CD8-positive, alpha-beta memory T cell (primary cell): ENCODE measurements at places on chromosomes 7 and 10. TPM values are rescaled to one million over a fixed set of nuclear protein-coding genes. Genes with fewer than 3 reads are reported as not detected.

STOX1 gene
- total RNA-seq, result 0.39 TPM

GLI3 gene
- total RNA-seq, result 0.44 TPM

- no peaks in the 10 kb centered on the region for H3K27me3 ChIP-seq
- no peak overlapping the region for H3K27ac ChIP-seq
- no peaks in the 10 kb centered on the region for H3K36me3 ChIP-seq
- DNase-seq, result no peak
Measured at GRCh38 chr10:118032564-118032963, 14.2 kb downstream of the RAB11FIP2 start.

DNA sequence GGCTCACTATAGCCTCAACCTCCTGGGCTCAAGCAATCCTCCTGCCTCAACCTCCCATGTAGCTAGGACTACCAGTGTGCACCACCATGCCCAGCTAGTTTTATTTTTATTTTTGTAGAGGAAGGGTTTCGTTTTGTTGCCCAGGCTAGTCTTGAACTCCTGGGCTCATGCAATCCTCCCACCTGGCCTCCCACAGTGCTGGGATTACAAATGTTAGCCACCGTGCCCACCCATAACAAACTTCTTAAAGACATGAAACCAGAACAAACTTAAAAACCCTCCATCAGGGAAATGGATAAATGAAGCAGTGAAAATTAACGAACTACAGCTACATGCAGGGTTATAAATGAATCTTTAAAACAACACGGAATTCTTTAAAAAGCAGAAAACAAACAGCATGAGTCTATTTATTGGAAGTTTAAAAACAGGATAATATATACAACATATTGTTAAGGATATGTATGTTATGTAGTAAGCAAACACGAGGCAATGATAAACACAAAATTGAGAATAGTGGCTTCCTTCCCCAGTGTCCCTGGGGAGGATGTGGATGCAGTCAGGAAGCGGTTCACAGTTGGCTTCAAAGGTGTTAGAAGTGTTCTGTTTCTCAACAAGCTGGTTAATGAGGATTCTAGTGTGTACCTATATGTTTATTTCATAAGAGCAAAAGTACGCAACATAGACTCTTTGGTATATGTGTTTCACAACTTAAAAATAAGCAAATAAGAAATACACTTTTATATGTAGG is 128.2 kb upstream of the IMMP2L start:
- no peaks in the 10 kb centered on the region for H3K4me1 ChIP-seq
- no peaks in the 10 kb centered on the region for H3K27me3 ChIP-seq
- no peak overlapping the region for H3K27ac ChIP-seq
